ENCODE measurements at places on chromosomes 16 and 17.

DNA sequence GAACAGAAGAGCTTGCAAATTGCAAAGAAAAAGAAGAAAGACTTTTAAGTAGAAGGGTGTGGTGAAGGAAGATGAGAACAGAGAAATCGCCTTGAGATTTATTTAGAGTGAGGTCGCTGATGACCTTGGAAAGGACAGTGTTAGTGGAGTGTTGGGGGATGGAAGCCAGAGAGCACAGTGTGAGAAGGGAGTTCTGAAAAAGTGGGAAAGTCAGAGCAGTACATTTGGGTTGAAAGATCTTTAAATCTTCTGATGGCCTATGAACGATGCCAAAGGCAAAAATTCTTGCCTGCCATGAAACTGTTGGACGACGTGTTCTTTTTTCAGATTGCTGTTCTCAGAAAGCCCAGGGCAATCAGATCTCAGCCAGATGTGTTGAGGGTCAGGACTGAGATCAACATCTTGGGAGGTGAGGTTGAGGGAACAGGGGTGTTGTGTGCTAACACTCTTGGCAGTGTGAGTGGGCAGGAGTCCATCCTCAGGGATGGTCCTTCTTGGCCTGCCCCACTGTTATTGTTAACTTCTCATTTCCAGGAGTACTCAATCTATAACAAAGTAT is 330.1 kb downstream of the MAP2K6 start:
- no peak for DNase-seq

DNA sequence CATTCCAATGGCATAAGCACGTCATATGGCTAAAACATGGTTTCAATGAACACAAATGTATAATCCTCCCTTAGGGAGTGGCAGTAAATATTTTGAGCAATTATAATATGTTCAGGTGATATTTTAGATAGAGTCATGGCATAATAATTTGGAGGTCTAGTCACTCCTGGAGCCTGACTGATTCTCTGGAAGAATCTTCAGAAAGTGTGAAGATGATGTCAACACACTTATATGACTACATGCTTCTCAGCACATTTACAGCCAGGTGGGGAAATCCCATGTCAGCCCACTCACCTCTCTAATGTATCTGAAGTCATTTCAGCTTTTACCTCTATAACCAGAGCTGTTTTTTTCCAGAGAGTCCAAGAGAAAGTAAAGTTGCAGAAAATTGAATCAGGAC is 474.8 kb downstream of the SHISA9 start:
- no peak for DNase-seq

DNA sequence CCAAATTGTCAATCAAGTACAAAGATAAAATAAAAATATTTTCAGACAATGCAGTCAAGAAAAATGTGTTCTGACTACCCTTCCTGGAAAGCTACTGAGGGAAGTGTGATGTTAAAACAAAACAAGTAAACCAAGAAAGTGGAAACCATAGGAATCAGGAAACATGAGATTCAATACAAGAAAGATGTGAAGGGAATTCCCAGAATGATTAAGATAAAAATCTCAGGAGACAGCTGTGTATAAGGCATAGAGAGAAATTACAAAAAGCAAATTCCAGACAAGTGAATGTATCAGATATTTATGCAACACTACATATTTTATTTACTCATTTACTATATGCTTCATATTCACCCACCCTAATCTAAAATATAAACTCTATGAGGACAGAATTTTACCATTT is 32.2 kb downstream of the TRIM37 start:
- no peak for DNase-seq

GRCh38 chr17:81868674-81869220 is 2.4 kb downstream of the ARHGDIA start:
- peak; percentile 25 for DNase-seq

GRCh38 chr16:53944025-53944424 is 240.1 kb downstream of the FTO start:
- DNase-seq = no peak

- no peak for DNase-seq
Observed at GRCh38 chr16:63447121-63447520, 1410.9 kb upstream of the CDH8 start.

DNA sequence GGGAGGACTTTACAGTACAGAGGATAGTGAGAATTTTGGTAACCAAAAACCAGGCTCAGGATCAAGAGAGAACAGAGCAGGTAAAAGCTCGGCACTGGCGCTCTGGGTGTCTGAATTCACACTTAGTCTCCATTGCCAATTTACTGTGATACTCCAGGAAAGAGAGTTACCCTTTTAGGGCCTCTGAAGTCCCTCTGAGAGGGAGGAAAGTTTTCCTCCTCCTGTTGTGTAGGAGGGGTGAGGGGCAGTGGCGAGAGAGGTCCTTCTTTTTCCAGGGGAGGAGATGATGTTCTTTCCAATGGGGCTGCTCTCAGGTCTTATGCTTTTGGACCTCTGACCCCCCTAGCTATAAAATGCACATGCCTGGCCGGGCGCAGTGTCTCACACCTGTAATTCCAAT is 5.4 kb upstream of the TNS4 start:
- DNase-seq = no peak

Data from stimulated activated CD4-positive, alpha-beta T cell treated with anti-CD3 and anti-CD28 coated beads, Interleukin-12 subunit alpha, Interleukin-12 subunit beta, amount 100 ng/mL, for 4 hours (primary cell).